ENCODE measurements at places on chromosomes 11 and 22.

DNA sequence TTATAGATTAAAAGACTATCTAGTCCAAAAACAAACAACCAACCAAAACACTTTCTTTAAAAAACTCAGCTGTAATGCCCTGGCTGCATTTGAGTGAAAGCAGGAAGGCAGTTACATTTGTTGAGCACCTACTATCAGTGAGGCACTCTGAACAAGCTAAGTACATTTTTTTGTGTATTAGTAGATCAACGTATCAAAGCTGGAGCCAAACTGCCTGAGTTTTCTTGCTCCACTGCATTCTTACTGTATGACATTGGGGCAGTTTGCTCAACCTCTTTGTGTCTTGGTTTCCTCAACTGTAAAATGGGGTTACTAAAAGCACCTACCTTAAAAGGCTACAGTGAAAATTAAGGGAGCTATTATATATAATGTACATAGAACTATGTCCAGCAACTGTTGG lies 22.0 kb downstream of the COA4 start:
- no peak for DNase-seq

GRCh38 chr22:21966643-21967516 lies 14.2 kb upstream of the PPM1F start:
- no peak for DNase-seq

- DNase-seq: no peak
These were observed 4.3 kb downstream of the KBTBD3 start for GRCh38 chr11:106072804-106073203.

GRCh38 chr11:47060807-47061206 lies 115.9 kb downstream of the ARFGAP2 start:
- no peak for DNase-seq

- DNase-seq: no peak
These were observed 134.2 kb downstream of the CCDC81 start for GRCh38 chr11:86508604-86509587.

- no peak for DNase-seq
These were observed 843.4 kb downstream of the TBC1D22A start for GRCh38 chr22:47605886-47606285.

- no peak for DNase-seq
These were observed 492.9 kb upstream of the ANO3 start for GRCh38 chr11:25838918-25839625.

DNA sequence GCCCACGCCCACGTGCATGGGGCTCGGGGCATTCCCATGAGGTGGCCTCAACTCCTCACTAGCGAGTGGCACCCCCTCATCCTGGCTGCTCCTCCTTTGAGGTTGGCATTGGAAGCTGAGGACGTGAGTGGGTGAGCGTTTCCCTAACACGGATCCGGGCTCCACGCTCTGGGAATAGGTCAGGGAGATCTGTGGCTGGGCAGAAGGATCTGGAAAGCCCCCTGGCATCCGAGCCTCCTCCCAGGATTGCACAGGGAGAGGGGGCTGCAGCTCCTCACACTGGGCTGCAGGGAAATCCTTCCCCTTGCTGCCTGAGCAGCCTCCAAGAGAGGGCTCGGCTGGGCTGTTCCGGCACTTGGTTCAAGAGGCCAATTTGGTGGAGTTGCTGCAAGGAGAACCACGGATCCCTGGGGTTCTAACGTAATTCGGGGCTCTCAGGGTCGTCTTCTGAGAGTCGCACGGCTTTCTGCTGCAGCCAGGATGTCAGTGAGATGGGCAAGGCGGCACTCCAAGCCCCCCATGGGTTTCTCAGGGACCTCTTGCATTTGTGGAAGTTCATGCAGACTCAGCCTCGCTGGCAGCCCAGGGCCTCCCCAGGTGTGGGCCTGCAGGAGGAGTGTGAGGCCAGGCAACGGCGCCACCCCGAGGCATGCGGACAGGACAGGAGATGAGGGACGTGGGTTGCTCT lies 1119.0 kb downstream of the BRD1 start:
- DNase-seq: no peak

DNA sequence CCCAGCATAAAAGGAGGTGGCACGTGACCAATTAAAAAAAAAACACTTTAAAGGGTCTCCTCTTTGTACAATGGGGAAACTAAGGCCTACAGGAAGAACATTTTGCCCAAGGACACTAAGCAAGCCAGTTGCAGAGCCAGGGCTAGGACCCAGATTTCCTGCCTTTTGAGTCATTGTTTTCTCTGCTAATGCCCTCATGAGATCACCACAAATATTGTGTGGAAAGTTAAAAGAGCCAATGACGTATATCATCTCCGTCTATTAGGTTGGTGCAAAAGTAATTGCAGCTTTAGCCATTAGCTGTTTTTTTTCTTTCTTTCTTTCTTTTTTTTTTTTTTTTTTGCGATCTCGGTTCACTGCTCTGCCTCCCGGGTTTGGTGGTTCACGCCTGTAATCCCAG lies 24.1 kb upstream of the LRRC32 start:
- DNase-seq: no peak

DNA sequence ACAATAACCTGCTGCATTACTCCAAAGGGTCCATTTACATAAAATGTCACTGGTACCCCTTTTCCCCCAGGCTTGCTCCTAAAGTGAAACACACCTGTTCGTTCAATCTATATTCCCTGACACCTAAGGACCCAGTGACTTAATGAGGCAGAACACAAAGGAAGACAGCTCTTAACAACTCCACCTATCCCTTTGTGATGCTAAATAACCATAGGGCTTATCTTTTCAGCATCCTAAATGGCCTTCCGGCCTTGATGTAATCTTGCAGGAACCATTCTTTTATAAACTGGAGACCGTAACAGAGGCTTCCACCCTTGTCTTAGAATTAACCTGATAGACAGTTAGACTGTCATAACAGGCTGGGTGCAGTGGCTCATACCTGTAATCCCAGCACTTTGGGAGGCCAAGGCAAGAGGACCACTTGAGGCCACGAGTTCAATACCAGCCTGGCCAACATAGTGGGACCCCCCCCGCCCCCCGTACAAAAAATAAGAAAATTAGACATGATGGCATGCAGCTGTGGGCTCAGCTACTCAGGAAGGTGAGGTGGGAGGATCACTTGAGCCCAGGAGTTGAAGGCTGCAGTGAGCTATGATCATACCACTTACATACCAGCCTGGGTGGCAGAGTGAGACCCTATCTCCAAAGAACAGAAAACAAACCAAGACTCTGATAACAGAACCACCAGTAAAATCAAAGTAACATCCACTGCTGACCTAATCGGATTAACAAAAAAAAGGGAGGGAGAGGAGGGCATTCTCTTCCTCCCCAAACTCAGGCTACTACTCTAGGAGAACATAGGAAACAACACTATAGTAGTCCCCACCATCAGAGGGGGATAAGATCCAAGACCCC lies 5.1 kb downstream of the CHEK2 start:
- DNase-seq: no peak

GRCh38 chr11:112016088-112016764 lies 9.0 kb upstream of the DLAT start:
- no peak for DNase-seq

- DNase-seq: no peak
These were observed 35.9 kb upstream of the NAV2 start for GRCh38 chr11:19676475-19677380.

- DNase-seq: no peak
These were observed 295.0 kb downstream of the DDX10 start for GRCh38 chr11:108959874-108960273.

GRCh38 chr11:132310390-132311375 lies 940.3 kb downstream of the NTM start:
- DNase-seq: no peak

DNA sequence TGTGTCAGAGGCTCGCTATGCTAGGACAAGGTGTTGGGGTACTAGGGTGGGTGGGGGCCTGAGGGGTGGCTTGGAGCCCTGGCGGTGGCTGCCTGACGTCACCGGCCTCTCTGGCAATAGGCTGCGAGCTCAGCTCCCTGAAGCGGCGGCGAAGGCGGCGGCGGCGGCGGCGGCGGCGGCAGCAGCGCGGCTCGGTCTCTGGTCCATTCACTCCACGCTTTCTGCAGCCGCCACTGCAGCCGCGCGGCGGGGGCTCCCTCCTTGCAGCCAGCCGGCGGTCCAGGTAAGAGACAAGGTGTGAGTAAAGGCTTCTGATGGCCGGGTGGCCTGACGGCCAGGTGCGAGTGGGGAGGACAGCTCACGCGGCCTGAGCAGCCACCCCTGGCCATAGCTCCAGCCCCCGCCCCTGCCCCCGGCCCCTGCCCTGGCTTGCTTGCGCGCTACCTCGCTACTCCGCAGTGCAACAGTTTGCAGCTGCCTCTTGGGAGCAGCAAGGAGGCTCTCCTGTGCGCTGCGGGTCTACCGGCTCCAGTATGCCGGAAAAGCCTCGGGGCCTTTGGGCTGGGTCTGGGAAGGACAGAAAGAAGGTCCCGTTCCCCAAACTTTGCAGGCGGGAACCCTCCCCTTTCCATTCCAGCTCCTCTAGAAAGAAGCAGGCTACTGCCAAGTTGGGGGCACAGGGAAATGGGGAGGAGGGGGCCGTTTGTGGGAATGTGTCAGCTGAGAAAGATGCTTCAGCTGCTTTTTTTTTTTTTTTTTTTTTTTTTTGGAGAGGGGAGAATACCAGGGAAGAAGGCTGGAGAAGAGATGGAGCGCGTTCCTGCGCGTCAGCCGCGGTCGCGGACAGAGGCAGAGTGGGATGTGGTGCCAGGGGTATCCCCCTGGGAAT lies at the start of gene C11orf87:
C11orf87 (plus strand) TSS at position 210 of the 889 bp plus-strand sequence. CDS start 1,444 bp downstream, outside the sequence.
- no peak for DNase-seq

DNA sequence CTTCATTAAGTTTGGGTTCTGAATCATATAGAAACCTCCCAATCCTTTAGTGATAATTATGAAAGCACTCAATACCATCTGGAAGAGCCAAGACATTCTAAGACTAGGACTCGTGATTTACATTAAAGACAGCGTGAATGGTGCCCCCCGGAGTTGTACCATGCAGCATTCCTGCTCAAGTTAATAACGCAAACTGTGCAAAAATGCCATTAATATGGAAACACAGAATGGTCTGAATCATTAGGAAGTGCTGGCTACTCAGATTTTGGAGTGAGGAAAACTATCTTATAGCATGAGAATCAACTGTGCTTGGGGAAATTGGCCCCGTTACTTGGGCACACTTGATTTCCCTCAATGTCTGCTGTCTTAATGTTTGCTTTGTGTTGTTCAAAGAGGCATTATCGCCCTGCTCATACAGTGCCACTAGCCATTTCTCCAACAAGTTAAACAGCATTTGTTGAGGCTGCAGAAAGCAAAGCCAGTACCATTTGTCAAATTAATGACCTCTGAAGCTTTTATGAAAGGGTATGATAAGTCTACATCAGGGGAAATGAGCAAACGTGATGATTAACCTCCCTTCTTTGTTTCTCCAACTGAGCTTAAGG lies 18.5 kb upstream of the TPH1 start:
- DNase-seq: no peak

DNA sequence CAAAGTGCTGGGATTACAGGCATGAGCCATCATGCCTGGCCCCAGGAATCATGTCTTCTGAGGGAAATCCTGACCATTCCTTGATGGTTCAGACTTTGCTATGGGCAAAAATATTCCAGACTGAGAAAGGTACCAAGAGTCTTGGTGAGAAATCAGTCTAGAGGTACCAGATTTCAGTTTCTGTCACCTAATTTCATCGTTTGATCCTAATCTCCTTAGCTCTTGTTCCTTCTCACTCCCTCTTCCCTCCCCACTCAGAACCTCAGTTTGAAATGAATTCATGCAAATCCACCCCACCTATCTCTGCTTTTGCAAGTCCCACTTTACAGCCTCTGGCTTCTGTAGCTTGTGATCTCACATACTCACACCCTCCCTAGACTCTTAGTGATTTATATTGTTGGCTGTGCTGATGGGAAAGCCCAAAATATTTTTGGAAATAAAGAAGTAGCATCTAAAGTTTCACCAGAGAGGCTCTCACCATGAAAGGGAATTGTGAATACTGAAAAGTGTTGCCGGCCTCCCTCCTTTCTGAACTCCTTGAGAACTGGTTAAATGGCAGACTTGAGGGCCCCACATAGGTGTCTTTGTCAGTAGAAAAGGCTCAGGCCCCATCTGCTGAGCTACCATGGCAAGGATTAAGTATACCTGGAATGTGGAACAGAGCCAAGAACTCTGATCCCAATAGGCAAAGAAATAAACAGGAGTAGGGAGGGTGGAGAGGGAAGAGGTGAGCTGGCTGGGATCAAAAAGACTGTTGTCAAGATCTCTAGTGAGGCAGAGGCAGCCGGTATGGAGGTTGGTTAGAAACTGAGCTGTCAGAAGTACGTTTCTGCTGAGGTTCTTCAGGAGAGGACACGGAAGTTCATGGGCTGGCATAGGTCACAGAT lies 190.5 kb upstream of the MTMR2 start:
- DNase-seq: no peak

GRCh38 chr11:8988329-8989234 lies 15.2 kb downstream of the NRIP3 start:
- no peak for DNase-seq

GRCh38 chr11:11937957-11938356 lies 70.5 kb downstream of the DKK3 start:
- no peak for DNase-seq

- DNase-seq: no peak
These were observed 5.4 kb downstream of the ARFGAP2 start for GRCh38 chr11:47171061-47171838.

- DNase-seq: no peak
These were observed 350.9 kb upstream of the SYN3 start for GRCh38 chr22:33409079-33409478.

DNA sequence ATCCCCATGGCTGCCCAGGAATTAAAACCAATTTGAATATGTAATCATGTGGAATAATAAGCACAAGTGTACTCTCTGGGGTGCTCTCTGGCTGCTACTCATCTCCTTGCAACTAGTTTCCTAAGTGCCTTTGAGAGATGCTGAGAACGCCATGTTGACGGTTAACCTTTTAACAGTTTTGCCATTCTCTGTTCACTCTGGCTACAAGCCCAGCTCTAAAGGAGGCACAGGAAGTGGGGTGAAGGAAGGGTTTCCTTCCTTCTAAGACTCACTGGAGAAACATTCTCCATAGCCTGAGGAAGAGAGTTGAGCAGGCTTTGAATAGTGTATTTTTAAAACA lies 122.0 kb upstream of the ZC3H12C start:
- DNase-seq: no peak

- DNase-seq: peak; percentile 54
These were observed 56.0 kb downstream of the PACS1 start for GRCh38 chr11:66126064-66126463.

GRCh38 chr11:105918600-105918999 lies 103.4 kb downstream of the MSANTD4 start:
- no peak for DNase-seq

GRCh38 chr11:26065944-26066343 lies 266.0 kb upstream of the ANO3 start:
- DNase-seq: no peak

Measured in activated CD4-positive, alpha-beta T cell treated with anti-CD3 and anti-CD28 coated beads for 36 hours (primary cell).